Upper lobe of left lung (tissue), 6 donors: ENCODE measurements at places on chromosomes 7 and 10. TPM values are rescaled to one million over a fixed set of nuclear protein-coding genes. Genes with fewer than 3 reads are reported as not detected.

- DNase-seq, result peak; percentile 83
These were observed 2.6 kb upstream of the MUC12 start for GRCh38 chr7:100966542-100967291.

GRCh38 chr7:87590578-87590977 lies 10.1 kb downstream of the ABCB1 start:
- DNase-seq, result no peak

DNA sequence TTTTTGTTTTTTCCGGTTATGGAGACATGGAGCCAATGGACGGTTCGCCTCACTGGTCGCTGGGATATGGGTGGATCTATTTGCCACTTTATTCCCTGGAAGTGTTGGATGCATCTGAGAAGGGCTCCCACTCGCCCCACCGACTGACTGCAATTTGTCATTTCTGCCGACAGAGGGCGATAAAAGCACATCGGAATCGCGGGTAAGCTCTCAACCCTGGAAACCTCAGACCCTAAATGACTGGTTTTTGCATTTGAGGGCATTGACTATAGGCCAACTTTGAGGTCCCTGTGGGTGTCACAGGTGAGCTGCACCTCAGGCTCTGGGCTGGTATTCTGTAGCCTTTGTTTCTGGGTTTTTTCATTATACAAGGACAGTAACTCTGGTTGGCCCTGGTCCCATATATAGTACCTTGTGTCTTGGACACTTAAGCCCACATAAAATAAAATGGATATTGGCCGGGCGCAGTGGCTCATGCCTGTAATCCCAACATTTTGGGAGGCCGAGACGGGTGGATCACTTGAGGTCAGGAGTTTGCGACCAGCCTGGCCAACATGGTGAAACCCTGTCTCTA lies 11.9 kb upstream of the OPALIN start:
- DNase-seq, result no peak

DNA sequence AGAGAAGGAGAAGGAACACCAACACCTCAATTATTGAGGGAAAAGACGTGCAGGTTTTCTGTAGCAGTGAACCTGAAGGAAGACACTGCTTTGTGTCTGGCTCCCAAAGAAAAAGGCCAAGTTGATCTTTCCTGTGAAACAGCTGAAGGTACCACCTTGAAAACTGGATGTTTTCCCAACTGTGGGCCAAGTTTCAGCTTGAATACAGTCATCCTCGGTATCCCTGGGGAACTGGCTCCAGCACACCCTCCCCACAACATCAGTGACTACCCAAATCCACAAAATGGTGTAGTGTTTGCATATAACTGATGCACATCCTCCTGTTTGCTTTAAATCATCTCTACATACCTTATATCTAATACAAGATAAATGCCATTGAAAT lies 297.0 kb upstream of the PITRM1 start:
- DNase-seq, result no peak

DNA sequence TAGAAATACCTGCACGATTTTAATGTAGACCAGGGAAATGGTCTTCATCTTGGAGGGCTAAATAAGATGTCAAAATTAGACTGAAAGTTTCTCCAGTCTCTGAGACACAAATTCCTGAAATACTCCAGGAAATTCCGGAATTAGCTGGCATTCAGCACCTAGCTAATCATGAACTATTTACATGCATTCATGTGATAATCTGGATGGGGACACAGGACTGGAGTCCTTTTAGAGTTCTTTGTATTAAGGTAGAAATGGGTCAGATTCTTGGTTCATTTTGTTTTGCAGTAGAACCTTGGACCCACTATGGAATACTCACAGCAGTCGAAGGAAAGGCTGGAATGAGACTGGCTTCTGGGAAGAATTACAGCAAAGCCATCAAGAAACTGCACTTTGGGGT lies 65.3 kb upstream of the MDFIC start:
- DNase-seq, result no peak

DNA sequence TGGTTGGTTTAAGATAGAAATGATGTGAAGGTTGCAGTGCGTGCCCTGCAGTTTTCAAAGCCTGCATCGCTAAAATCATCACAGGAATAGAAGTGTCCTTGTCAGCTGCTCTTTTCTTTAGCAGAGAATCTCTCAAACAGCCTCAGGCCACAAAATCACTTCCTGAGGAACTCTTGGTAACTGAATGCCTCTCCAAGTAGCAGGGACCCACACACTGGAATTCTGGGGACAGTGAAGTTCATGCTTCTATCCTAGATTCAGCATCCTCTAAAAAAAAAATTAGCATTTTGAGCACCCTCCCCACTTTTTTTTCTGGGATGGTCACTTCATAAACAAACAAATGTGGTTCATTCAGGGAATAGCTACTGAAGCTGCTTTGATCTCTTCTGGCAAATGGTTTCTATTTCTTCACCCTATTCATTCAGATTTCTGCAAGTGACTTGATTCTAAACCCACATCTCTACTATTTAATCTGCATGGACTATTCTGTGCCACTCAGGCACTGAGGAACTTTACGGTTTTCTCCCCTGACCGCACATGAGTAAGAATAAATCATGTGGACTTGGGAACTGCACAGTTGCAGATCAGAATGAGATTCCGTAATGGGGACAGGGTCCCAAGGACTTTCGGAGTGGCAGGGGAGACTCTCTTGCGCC lies 306.9 kb downstream of the FRMD4A start:
- DNase-seq, result no peak

IFIT1B gene
- not detected for total RNA-seq

AZGP1 gene
- 35.6 TPM for total RNA-seq

CACNB2 gene
- 1.5 TPM for total RNA-seq

PPP1R9A gene
- 41.9 TPM for total RNA-seq

AHCYL2 gene
- 41.9 TPM for total RNA-seq

COBL gene
- total RNA-seq, result 54.7 TPM

SLC29A4 gene
- total RNA-seq, result 10.5 TPM

SMC3 gene
- total RNA-seq, result 29.3 TPM
